CD8-positive, alpha-beta T cell (primary cell): ENCODE measurements at places on chromosomes 4 and X.

DNA sequence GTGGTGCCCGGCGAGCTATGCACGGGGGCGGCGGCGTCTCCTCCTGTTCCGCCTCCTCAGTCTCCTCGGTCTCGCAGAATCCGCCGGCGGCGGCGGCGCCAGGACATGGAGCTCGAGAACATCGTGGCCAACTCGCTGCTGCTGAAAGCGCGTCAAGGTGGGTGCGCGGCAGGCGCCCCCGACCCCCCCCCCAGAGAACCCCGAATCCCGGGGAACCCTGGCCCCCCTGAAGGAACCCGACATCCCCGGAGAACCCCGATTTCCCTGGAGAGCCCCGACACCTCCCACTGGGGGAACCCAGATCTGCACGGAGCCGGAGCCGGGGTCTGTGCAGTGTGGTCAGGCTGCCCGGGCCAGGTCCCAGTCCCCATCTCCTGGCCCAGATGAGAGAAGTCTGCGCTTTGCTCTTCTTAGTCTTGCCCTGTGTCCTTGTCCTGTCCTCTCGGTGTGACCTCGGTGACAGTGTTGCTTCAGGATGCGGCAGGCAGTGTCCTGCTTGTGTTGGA is 648 bp downstream of the GRK4 start:
- DNase-seq = no peak

DNA sequence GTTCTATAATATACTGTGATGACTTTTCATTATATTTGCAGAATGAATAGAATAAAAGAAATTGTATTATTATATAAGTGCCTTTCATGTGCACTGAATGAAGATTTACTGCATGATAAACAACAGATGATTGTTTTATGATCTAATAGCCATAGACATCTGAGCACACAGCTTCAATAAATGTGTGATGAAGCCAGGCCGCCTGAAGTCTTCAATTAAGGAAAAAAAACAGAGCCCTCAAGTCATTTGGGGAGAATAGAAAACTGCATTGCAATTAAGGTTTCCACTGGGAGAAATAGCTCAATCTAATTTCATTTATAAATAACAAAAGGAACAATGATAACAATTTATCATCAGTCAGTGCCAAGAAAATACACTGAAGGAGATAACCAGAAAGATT is 955.2 kb downstream of the FSTL5 start:
- DNase-seq = no peak

DNA sequence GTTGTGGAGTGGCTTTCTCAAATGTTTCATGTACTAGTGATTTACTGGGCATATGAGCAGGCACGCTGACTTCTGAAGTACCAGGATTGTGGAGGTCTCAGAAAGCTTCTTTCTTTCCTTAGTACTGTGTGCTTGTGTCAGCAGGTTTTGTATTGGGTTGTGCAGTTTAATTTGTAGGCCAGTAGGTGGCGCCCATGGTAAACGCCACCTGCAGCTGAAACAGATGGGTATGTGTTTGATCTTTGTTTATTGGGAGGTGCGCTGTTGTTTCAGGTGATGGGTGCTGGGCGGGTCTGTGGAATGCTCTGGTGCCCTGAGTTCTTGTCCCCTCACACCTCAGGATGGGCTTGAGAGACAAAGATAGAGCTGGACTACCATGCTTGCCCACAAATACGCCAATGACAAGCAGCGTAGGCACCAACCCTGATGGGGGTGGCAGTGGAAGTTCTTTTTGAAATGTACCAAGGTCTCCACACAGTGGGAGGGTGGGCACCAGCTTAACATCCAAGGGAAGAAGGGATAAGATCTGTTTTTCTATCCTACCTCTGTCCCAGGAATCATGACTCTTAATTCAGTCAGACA is 141.5 kb downstream of the RPS6KA6 start:
- DNase-seq = peak; percentile 7

DNA sequence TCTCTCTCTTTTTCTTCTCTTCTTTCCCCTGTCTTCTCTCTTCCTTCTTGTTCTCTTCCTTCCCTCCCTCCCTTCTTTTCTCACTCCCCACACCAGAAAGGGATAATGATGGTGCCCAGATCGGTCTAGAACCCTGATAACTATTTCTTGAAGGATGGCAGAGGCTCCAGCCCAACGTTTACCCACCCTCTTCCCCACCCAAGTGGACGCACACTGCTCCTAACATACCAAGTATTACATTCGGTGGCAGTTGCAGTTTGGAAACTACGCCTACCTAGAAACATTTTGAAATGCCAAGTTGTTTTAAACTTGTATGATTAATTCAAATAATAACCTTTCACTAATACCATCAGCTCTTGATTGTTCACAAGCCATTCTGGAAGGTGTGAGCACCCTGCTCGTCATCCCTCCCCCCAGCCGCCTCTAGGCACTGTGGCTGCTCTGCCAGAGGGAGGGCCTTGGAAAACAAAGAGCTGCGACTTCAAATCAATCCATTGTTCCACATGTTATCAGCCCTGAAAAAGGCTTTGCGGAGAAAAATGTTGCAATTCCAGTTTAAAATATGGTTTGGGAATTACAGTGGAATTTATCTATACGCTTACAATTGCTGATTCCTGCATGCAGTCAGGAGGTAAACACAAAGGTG is 1017.5 kb upstream of the TENM3 start:
- DNase-seq = no peak

- DNase-seq = no peak
These were observed 29.3 kb upstream of the GPR101 start for GRCh38 chrX:137062915-137063617.

DNA sequence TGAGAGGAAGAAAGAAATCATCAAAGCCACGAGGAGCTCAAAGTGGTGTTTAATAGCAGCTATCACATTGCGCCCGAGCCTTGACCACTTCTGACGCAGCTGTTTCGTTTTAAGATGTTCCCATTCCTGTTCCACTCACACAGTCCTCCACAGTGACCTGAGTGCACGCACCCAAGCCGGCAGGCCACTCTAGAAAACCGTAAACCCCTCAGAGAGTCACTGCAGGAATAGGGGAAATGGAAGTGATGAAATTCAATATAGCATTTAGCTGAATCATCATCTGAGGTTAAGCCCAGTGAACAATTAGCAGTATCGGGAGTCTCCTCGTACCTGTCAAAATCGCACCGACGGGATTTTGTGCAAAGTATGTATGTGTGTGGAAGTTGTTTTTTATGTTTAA is 17.9 kb upstream of the HAND2 start:
- no peak for DNase-seq

DNA sequence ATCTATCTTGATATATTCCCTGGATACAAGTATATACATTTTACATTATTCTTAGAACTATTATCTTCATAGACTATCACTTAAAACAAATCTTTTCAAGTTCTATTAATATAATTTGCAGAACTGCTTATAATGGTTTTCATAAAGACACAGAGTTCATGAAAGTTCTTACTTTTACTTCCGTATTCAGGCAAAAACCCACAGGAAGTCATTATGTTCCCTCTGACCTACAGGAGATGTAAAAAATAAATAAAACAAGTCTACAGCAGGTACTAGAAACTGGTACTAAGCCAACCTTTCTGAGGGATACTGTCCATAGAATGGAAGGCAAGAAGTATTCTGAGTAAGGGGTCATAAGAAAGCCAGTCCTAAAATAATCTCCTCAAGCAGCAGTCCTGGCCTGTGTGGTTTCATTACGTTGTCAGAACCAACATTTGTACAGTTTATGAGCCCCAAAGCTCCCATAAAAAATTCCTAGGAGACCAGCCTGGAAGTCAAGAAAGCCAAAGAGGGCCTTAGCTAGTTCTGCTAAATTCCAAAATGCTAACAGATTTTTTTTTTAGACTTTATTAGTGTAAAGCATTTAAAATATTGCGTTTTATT is 68.6 kb downstream of the CAMK2D start:
- DNase-seq = peak; percentile 42

DNA sequence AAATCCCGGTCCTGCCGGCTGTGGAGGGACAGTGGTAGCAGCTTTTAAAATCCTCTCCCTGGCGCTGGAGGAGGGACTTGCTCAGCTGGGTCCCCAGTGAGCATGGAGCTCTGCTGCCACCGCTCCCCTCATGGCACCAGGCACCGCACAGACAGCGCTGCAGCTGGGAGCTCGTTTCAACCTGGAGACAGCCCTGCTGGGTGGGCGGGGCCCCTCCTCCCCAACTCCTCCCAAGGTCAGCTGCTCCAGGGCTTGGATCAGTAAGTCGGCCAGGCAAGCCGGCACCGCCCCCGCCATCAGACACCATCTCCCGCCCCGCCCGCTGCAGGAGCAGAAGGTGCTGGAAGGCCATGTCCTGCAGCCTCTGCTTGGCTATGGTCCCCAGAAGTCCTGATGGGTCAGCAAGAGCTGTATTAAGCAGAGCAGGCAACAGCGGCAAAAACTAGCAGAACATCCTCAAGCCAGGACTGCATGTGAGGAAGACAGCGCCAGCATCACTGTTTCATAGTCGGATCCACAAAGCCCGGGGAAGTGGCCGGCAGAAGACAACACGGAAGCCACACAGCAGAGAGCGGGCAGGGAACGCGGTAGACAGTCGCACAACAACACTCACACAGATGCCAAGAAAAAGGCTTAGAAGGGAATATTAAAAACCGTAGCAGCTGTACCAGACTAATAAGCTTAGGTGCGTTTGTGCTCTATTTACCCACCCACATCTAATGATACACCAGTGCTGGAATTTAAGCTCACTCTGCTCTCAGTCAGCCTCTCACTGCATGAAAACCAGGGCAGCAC is 16.2 kb downstream of the ZFYVE28 start:
- peak; percentile 31 for DNase-seq

- DNase-seq = no peak
These were observed 112.9 kb downstream of the AMMECR1 start for GRCh38 chrX:110204986-110205385.

- DNase-seq = no peak
These were observed 41.5 kb downstream of the SETD7 start for GRCh38 chr4:139514382-139515059.

DNA sequence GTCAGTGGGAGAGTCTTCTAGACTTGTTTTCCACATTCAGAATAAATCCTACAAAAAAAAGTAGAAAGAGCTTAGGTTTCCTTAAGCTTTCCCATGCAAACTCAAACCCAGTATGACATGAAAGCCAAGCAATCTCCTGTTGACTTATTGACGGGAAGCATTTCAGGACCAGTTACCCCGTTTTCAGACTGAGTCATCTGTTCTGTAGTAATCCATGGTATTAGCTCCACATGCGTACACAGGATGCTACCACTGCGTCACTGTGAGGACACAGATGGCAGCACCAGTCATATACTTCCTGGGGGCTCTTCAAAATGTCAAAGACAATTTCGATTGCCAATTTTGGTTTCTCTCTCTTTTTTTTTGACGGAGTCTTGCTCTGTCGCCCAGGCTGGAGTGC is 224.9 kb upstream of the MAD2L1 start:
- DNase-seq = no peak

GRCh38 chrX:107603429-107604159 is 24.7 kb upstream of the PRPS1 start:
- no peak for DNase-seq

- no peak for DNase-seq
These were observed 1.9 kb upstream of the TBC1D14 start for GRCh38 chr4:6907658-6908191.

DNA sequence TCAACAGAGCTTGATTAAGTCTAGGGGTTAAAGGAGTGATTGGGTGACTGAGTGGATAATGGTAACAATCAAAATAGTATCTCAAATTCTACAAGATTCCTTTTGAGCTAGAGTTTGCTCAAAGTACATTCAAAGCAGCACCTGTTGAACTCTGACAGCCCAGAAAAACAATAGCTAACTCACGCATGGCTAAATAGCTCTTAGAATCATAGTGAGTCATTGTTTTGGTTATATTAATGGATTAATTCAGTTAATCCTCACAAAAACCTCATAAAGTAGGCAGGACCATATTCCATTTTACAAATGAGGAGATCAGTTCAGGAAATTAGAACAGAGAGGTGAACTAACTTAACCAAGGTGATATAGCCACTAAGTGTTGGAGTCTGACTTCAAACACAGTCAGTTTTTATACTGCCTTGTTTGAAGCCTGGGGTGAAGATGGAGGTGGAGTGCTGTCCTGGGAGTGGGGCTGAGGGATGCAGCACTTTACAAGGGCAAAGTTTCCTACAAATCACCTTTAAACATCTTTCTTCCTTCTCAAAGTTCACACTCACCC is 35.9 kb upstream of the PPM1K start:
- DNase-seq = no peak

- DNase-seq = no peak
These were observed 2025.6 kb upstream of the AGA start for GRCh38 chr4:179467878-179468277.

- DNase-seq = no peak
These were observed 5.8 kb upstream of the DCLK2 start for GRCh38 chr4:150072471-150072870.

DNA sequence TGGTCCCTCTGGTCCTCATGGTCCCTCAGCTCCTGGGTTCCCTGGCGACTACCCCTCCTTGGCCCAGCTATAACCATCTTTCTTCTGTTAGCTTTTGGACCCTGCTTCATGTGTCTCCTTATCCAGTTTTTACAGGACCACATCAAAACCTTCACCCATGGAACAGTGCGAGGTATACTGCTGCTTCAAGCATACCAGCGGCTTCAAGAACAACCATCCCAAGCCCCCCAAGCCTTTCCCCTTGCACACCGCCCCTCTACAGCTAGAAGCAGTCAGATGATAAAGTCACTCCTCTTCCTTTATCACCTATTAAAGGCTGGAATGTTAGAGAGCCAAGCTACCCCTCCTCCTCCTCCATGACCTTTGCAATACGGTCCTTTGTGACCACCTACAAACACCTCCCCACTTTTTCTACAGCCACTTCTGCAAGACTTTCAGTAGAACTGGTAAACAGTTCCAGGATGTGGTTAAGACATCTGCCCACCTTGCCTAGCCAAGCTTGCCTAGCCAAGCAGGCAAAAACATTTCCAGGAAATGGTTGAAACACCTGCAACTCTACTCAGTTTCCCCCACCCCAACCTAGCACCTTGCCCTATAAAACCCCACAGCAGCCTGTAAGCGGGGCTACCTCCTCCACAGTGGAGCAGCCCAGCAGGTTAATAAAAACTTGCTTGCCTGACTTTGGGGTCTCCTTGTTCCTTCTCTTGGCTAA is 125.7 kb downstream of the ZC4H2 start:
- no peak for DNase-seq

DNA sequence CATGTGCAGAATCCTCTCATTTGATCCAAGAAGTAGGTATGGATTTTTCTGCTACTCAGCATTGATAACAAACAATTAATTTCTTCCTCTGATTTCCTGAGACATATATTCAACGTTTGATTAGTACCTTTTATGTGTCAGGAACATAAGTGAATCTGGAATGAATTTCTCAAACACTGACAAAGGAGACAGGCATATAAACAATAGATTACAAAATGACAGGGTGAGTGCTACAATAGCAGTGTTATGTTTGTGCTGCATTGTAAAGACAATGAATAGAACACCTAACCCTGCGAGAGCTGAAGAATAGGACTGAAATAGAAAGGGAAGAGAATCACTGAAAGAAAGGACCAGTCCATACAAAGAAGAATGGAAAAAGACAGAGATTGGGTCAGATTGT is 52.9 kb downstream of the ARHGAP24 start:
- no peak for DNase-seq

DNA sequence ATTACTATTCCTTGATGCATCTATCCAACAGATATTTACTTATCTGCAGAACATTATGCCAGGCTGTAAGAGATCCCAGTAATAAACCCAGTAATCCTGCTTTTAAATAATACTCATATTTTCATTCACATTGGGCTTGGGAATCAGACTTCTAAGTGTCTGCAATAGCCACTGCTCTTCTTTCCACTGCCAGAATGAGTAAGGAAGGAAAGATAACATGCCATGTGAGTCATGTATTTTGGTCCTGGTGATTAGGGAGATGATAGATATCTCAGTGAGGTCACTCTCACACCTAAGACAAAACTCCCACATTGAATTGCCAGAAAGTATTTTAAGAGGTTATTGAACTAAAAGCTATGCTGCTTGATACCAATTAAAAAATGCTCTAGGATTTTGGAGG is 13.9 kb upstream of the HEPH start:
- no peak for DNase-seq
